NCI-H187 treated with DMSO at 0.1 percent for 48 hours (cell line): ENCODE measurements at places on chromosomes 3 and 15.

- DNase-seq, result no peak
Observed at GRCh38 chr15:63971427-63971805, 74.9 kb downstream of the DAPK2 start.

GRCh38 chr3:64082411-64082810 is 59.1 kb upstream of the PSMD6 start:
- DNase-seq, result no peak

DNA sequence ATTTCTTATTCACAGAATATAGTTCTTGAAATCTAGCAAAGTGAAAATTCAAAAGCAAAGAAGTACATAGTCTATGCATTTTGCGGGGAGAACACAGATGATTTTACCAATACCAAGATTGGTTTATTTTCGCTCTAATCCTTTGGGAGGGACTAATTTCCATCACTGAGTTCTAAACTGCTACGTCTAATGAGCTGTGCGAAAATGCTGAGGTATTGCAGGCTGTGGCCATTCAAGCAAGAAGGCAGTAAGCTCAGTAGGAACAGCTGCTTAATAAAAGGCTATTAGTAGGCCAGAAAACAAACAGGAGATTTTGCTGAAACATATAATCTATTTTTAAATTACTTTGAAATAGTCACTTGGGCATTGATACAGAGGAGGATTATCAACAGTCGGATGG is 379.0 kb downstream of the CNTN4 start:
- DNase-seq, result no peak

DNA sequence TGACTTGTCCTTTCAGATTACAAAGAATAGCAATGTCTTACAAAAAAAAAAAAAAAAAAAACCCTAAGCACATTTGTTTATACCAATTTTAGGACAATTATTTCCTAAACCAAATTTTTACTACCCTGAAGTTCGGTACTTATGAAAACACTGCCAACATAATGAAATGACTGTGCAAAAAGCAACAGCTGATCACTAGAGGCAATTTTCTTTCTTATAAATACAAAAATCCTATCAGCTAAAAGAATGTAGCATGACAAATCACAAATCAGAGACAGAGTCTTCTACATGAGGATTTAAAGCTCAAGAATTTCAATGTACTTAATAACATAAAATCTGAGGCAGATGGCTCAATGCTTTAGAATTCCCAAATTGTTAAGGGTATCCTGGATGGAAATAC is 191.8 kb downstream of the MAGI1 start:
- no peak for DNase-seq
